ENCODE measurements at places on chromosomes 12 and 14.

- DNase-seq, result no peak
Measured at GRCh38 chr12:107967170-107967569, 161.9 kb upstream of the WSCD2 start.

DNA sequence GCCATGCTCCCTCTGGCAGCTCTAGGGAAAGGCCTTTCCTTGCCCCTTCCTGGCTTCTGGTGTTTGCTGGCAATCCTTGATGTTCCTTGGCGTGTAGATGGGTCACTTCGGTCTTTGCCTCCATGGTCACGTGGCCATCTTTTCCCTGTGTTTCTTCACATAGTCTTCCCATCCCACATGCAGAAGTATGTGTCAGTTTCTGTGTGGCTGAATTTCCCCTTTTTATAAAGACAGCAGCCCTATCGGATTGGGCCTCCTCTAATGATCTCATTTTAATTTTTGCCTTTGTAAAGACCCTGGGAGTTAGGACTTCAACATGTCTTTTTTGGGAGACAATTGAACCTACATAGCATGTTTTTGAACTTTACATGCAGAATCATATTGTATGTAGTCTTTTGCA, 107.2 kb upstream of the FGD4 start:
- DNase-seq, result peak; percentile 75

GRCh38 chr12:79063258-79063657, 198.7 kb downstream of the SYT1 start:
- no peak for DNase-seq

- no peak for DNase-seq
Measured at GRCh38 chr12:54136844-54137580, 51.8 kb downstream of the SMUG1 start.

DNA sequence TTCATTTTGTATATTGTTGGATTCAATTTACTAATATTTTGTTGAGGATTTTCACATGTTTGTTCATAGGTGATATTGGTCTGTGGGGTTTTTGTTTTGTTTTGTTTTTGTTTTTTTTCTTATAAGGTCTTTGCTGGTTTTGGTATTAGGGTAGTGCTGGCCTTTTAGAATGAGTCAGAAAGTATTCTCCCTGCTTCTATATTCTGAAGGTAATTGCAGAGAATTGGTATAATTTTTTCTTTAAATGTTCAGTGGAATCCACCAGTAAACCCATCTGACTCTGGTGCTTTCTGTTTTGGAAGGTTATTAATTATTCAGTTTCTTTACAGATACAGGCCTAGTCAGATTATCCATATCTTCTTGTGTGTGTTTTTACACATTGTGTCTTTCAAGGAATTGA, 8.9 kb downstream of the TOGARAM1 start:
- DNase-seq, result no peak

DNA sequence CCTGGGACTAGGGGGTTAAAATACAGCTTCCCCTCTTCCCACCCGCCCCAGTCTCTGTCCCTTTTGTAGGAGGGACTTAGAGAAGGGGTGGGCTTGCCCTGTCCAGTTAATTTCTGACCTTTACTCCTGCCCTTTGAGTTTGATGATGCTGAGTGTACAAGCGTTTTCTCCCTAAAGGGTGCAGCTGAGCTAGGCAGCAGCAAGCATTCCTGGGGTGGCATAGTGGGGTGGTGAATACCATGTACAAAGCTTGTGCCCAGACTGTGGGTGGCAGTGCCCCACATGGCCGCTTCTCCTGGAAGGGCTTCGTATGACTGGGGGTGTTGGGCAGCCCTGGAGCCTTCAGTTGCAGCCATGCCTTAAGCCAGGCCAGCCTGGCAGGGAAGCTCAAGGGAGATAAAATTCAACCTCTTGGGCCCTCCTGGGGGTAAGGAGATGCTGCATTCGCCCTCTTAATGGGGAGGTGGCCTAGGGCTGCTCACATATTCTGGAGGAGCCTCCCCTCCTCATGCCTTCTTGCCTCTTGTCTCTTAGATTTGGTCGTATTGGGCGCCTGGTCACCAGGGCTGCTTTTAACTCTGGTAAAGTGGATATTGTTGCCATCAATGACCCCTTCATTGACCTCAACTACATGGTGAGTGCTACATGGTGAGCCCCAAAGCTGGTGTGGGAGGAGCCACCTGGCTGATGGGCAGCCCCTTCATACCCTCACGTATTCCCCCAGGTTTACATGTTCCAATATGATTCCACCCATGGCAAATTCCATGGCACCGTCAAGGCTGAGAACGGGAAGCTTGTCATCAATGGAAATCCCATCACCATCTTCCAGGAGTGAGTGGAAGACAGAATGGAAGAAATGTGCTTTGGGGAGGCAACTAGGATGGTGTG, 1.9 kb downstream of the GAPDH start:
- no peak for DNase-seq

DNA sequence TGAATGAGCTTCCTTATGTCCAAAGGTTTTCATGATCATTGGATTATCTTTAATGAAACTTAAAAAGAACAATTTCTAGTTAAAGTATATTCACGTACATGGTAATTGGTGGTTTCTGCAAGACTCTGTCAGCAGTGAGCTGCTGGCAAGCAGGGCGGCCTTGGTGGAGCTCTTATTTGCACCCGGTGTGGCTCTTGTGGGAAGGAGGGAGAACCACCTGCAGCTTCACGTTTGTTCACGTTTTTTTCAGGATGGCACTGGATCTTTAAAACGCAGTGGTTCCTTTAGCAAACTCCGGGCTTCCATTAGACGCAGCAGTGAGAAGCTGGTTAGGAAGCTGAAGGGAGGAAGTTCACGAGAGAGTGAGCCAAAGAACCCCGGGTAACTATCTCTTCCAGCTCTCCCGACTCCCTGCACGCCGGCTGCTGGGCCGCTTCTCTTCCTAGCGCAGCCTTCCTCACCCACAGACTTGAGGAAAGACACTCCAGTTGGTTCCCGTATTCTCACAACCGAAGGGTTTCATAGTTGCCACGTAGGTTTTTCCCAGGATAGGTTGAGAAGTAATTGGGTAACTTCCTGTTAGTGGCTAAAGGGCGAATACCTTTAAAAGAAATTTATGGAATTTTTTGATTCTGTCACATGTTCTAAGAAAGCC, 28.3 kb downstream of the XRCC3 start:
- DNase-seq, result no peak

GRCh38 chr14:81633496-81633895, 99.8 kb upstream of the SEL1L start:
- no peak for DNase-seq

- DNase-seq, result peak; percentile 79
Measured at GRCh38 chr12:132467511-132467910, 22.4 kb upstream of the FBRSL1 start.

DNA sequence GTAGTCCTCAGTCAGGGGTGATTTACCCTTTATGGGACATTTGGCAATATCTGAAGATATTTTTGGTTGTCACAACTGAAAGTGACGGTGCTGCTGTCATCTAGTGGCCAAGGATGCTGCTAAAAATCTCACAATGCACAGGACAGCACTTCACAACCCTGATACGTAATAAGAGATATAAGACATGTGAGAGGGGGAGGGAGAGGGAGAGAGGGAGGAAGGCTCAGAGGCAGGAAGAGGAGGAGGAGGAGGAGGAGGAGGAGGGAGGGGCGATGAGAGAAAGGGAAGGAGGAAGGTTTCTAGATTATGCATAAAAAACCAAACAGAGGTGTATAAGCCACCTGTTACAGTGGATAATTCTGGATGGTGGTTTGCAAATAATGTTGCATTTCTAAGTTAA, 14.3 kb downstream of the MYL2 start:
- DNase-seq, result peak; percentile 39

GRCh38 chr12:55830601-55831446, 1.4 kb upstream of the DNAJC14 start:
- DNase-seq, result peak; percentile 45

DNA sequence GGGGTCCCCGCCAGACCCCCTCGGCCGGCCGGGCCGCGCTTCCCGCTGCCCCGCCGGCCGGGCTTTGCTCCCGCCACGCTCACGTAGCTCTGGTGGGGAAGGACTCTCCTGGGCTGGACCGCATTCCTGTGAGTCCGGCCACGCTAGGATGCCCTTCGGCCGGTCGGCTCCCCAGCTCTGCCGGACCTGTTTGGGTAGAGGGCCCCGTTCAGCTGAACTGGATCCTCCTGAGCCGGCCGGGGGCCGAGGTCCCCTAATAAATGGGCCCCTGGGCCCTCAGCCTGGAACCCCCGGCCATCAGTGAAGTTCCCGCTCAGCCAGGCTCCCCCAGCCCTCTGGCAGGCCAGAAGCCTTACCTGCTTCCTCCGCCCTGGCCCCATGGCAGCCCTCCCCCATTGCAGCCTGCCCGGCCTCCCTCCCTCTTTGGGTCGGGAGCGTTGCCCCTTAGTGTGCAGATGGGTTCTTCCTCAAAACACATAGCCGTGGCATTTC, 593 bp downstream of the UNC119B start:
- no peak for DNase-seq

DNA sequence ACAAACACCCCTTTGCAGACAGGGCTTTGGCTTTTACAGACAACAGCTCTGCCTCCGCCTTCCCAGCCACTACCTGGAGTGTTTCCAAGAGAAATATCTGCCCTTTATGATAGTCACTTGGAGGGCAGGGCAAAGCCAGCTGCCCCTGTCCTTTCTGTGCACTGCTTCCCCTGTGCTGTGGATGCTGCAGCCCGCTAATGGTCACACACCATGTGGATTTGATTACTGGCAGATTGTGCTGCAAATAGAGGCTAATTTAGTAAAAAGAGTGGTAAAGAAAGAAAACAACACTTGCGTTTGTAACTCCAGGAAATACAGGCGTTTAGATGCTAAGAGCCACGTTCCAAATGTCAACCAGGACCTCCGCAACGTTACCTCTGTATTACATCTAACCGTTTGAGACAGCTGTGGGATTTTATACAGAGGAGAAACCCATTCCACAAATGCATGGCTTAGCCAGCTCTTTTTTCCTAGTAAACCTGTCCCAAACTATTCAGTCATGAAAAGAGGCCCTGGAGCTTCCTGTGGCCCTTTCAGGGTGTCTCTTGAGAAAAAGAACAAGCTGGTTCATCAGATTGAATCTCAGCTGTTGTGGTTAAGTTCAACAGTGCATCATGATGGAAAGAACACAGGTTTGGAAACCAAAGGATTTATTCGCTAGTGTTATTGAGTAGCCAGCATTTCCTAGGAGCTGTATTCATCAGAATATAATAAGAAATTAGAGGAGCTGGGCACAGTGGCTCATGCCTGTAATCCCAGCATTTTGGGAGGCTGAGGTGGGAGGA, 30.1 kb upstream of the PWP1 start:
- DNase-seq, result no peak

- DNase-seq, result peak; percentile 67
Measured at GRCh38 chr12:54251667-54252284, 28.1 kb downstream of the CBX5 start.

- peak; percentile 72 for DNase-seq
Measured at GRCh38 chr14:71103662-71104484, 196.6 kb downstream of the PCNX1 start.

- DNase-seq, result no peak
Measured at GRCh38 chr14:22781301-22781991, 15.0 kb downstream of the OXA1L start.

DNA sequence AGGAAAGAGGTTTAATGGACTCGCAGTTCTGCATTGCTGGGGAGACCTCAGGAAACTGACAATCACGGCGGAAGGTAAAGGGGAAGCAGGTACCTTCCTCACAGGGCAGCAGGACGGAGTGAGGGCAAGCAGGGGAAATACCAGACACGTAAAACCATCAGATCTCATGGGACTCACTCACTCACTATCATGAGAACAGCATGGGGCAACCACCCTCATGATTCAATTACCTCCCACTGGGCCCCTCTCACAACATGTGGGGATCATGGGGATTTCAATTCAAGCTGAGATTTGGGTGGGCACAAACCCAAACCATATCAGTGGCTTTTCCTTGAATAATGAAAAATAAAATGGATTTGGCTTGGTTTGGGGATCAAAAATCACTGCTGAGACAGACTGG, 380.5 kb downstream of the VRK1 start:
- DNase-seq, result peak; percentile 32

GRCh38 chr14:94377866-94378470, 10.4 kb downstream of the SERPINA1 start:
- no peak for DNase-seq

DNA sequence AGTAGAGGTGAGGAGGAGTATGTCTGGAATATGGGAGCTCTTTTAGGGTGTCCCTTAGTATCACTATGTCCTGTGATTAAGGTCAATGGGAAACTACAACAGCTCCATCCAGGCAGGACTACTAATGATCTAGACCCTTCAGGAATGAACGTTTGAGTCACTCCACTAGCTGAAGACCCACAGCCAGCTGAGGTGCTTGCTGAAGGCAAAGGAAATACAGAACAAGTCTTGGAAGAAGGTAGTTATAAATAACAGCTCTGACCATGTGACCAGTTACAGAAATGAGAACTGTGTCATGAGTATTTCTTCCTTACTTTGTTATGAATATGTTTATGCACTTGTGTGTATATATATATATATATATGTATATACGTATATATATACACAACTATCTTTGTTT, 40.5 kb upstream of the USP44 start:
- no peak for DNase-seq

DNA sequence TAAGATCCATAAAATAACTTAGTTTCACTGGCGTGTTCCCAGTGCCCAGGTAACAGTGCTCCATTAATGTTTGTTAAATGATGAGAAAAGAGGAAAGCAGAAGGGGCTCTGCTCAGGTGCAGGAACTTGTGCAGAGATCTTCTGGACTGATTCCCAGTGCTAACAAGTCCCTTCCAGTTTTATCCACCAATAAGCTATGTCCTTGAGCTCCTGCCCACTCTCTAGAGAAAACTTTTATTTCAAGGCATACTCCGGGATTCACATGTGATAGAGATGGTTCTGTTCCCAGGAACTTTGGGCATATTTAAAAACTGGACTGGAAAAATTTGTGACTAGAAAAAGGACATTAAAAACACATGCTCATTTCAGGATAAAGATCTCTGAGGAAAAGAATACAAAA, 1.9 kb downstream of the GYS2 start:
- DNase-seq, result no peak

GRCh38 chr14:102717276-102717675, 60.0 kb upstream of the TRAF3 start:
- DNase-seq, result no peak

GRCh38 chr14:25803386-25804018, 753.6 kb upstream of the STXBP6 start:
- DNase-seq, result no peak

- no peak for DNase-seq
Measured at GRCh38 chr14:62081951-62082350, 319.7 kb downstream of the SNAPC1 start.

- DNase-seq, result no peak
Measured at GRCh38 chr12:105212438-105212837, 23.5 kb downstream of the APPL2 start.

DNA sequence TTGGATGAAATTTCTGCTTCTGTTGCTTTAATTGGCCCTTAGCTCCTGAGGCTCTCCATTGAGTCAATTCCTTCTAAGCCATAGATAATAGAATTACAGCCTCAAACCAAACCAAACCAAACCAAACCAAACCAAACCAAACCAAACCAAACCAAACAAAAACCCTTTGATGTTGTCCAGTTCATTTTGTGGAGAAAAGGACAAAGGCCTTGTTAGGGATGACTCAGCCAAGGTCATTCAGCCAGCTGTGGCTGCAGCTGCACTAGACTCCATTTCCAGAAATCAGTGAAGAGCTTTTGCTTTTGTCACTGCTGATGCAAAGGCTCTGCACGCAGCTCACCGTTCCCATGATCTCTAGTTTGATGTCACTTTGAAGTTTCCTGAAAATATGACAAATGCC, 82.2 kb upstream of the RMST start:
- no peak for DNase-seq

Data from suppressor macrophage treated with lipopolysaccharide for 1 hour (primary cell).